ENCODE measurements at places on chromosomes 16 and 17. TPM values are rescaled to one million over a fixed set of nuclear protein-coding genes. Genes with fewer than 3 reads are reported as not detected.
A peak's percentile ranks its signal among the peaks of the same experiment; 100 is the strongest.

DNA sequence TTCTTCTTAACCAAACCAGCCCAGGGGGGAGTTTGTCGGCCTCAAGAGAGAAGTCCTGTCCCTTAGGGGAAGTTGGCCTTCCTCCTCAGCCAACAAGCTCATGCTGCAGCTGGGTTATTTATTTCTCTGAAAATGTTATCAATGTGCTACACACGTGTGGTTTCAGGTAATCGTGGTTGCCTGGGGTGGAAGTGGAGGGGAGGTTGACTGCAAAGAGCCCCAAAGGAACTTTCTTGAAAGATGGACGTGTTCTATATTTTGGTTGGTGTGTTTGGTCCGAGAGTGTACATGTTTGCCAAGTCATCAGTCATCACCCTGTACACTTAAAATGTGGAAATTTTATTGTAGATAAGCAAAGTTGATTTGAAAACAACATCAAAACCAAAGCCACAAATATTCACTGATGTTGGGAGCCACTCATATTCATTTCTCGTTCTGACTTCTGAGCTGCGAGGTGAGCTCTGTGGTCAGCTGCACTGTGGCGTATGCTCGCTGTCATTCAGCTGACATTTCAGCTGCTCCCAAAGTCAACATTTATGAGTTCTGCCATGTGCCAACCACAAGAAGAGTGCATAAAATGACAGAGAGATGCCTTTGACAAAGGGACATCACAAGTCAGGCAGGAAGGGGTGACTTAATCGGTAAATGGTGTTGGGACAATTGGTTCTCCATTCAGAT is 26.5 kb upstream of the ADGRG1 start:
- H3K4me3 ChIP-seq = no peak overlapping the region
- DNase-seq = no peak
- no peak overlapping the region for H3K27ac ChIP-seq
- no peaks in the 10 kb centered on the region for H3K36me3 ChIP-seq
- H3K27me3 ChIP-seq = peaks cover 9% of the 10 kb centered on the region

- DNase-seq = no peak
- H3K27me3 ChIP-seq = no peaks in the 10 kb centered on the region
- H3K4me1 ChIP-seq = no peaks in the 10 kb centered on the region
- H3K36me3 ChIP-seq = no peaks in the 10 kb centered on the region
- H3K4me3 ChIP-seq = no peak overlapping the region
These were observed 51.5 kb upstream of the HS3ST2 start for GRCh38 chr16:22762486-22762885.

DNA sequence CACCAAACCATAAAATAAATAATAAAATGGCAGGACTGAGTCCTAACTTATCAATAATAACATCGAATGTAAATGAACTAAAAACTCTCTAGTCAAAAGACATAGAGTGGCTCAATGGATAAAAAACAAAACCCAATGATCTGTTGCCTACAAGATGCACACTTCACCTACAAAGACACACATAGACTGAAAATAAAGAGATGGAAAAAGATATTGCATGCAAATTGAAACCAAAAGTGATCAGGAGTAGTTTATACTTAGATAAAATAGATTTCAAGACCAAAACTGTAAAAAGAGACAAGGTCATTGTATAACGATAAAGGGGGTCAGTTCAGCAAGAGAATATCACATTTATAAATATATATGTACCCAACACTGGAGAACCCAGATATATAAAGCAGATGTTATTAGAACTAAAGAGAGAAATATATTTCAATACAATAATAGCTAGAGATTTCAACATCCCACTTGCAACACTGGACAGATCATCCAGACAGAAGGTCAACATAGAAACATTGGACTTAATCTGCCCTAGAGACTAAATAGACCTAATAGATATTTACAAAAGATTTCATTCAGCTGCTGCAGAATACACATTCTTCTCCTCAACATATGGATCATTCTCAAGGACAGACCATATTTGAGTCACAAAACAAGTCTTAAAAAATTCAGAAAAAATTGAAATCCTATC is 29.8 kb downstream of the SLC47A2 start:
- no peaks in the 10 kb centered on the region for H3K27me3 ChIP-seq
- no peaks in the 10 kb centered on the region for H3K36me3 ChIP-seq
- H3K4me3 ChIP-seq = no peak overlapping the region
- H3K4me1 ChIP-seq = peaks cover 5% of the 10 kb centered on the region
- no peak overlapping the region for H3K27ac ChIP-seq

DNA sequence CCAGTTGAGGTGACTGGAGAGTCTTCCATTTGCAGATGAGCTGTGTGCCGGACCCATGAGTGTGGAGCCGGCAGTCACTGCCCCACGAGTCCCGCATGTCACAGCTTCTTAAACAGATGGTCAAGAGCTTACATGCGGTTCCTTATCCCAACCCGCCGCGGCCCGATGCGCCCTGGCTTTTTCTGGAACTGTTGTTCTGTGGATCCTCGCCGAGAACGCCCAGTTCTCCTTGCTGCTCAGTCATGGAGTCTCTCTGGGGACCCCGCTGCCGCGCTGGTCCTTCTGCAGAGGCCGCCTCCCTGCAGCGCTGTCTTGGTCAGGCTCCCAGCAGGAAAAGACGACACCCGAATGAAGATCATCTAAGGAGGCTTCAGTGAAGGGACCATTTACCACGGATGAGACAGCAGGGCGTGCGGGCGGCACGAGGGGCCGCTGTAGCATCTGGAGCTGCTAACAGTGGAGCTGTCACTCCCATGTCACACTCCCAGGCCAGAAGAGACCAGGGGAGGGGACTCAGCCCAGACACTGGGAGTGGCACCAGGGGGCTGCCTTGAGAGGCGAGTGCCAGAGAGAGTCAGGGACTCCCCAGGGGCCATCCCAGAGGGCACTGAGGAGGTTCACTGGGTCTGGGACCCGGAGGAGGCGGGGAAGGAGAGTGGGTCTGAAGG is 10.8 kb upstream of the LGALS3BP start:
- no peak overlapping the region for H3K27ac ChIP-seq
- H3K4me1 ChIP-seq = peaks cover 14% of the 10 kb centered on the region
- H3K27me3 ChIP-seq = no peaks in the 10 kb centered on the region
- H3K36me3 ChIP-seq = peaks cover 49% of the 10 kb centered on the region

- no peaks in the 10 kb centered on the region for H3K4me1 ChIP-seq
- no peak overlapping the region for H3K27ac ChIP-seq
- peak; percentile 45 for DNase-seq
- no peak overlapping the region for H3K4me3 ChIP-seq
These were observed 56.3 kb downstream of the ABCC12 start for GRCh38 chr16:48099455-48099854.

- no peak overlapping the region for H3K27ac ChIP-seq
- H3K4me1 ChIP-seq = no peaks in the 10 kb centered on the region
- no peaks in the 10 kb centered on the region for H3K27me3 ChIP-seq
- no peak for DNase-seq
These were observed 50.7 kb downstream of the CFDP1 start for GRCh38 chr16:75382611-75383010.

GRCh38 chr17:79699386-79700036 is 31.2 kb upstream of the ENPP7 start:
- H3K4me3 ChIP-seq = no peak overlapping the region
- DNase-seq = no peak
- peaks cover 38% of the 10 kb centered on the region for H3K27me3 ChIP-seq
- no peak overlapping the region for H3K27ac ChIP-seq
- no peaks in the 10 kb centered on the region for H3K36me3 ChIP-seq

GRCh38 chr17:2703606-2704005 is 8.0 kb downstream of the CLUH start:
- H3K4me1 ChIP-seq = no peaks in the 10 kb centered on the region
- no peak overlapping the region for H3K4me3 ChIP-seq
- DNase-seq = no peak
- no peaks in the 10 kb centered on the region for H3K27me3 ChIP-seq
- 0 out of 2 replicates have a peak, but pooled peaks cover 2% of the 10 kb centered on the region for H3K36me3 ChIP-seq
- no peak overlapping the region for H3K27ac ChIP-seq

GRCh38 chr17:55259684-55260111 is 5.1 kb upstream of the HLF start:
- peak overlapping the region; percentile 25 for H3K4me3 ChIP-seq
- H3K27me3 ChIP-seq = no peaks in the 10 kb centered on the region
- H3K27ac ChIP-seq = peak overlapping the region; percentile 56
- no peaks in the 10 kb centered on the region for H3K36me3 ChIP-seq
- peaks cover 12% of the 10 kb centered on the region for H3K4me1 ChIP-seq
- DNase-seq = peak; percentile 86

- H3K36me3 ChIP-seq = no peaks in the 10 kb centered on the region
- no peak overlapping the region for H3K27ac ChIP-seq
- H3K4me3 ChIP-seq = no peak overlapping the region
- DNase-seq = no peak
These were observed 7.1 kb upstream of the DCAF7 start for GRCh38 chr17:63542942-63543821.

- peak overlapping the region; percentile 97 for H3K4me3 ChIP-seq
- no peaks in the 10 kb centered on the region for H3K4me1 ChIP-seq
- no peaks in the 10 kb centered on the region for H3K36me3 ChIP-seq
- no peaks in the 10 kb centered on the region for H3K27me3 ChIP-seq
These were observed 1.2 kb upstream of the METTL9 start for GRCh38 chr16:21598206-21598605.

GRCh38 chr17:37476431-37477120 is 13.1 kb upstream of the DUSP14 start:
- peak; percentile 64 for DNase-seq
- H3K36me3 ChIP-seq = peaks cover 61% of the 10 kb centered on the region
- H3K27me3 ChIP-seq = no peaks in the 10 kb centered on the region
- peak overlapping the region; percentile 56 for H3K27ac ChIP-seq
- H3K4me3 ChIP-seq = no peak overlapping the region

DNA sequence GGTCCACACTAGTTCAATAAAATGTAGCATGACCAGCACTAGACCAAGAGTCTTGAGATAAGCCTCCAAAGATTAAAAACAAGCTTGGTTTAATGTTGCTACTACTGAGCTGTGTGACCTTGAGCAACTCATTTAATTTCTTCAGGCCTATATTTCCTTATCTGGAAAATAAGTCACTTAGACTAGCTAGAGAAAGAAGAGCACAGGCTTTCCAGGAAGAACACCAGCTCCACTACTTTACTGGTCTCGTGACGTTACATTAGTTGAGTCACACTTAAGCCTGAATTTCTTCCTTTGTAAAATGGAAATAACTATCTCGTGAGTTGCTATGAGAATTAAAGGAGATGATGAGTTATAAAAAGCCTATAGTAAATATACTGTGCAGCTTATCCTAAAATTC is 5.4 kb downstream of the HELZ start:
- no peaks in the 10 kb centered on the region for H3K4me1 ChIP-seq
- no peak overlapping the region for H3K4me3 ChIP-seq
- no peak overlapping the region for H3K27ac ChIP-seq
- no peak for DNase-seq
- peaks cover 39% of the 10 kb centered on the region for H3K36me3 ChIP-seq
- no peaks in the 10 kb centered on the region for H3K27me3 ChIP-seq

DNA sequence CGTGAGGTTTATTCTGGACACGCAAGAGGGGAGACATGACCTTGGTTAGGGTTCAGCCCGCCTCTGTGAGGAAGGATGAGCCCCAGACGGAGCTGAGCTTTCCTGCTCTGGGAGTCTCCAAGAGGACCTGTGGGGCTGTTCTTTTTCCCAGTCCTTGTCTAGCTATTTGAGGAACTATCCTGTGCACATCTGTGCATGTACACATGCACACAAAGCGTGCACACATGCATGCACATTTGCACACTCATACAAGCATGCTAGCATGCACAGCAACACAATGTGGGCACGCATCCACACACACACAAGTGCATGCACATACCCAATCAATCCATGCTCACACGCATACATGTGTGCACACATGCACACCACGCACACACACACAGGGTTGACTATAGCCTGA is 40.4 kb downstream of the ABCC6 start:
- no peak overlapping the region for H3K27ac ChIP-seq
- H3K4me3 ChIP-seq = no peak overlapping the region

The TMEM238L gene
- total RNA-seq = not detected

The VAT1L gene
- not detected for total RNA-seq

The ADGRG1 gene
- total RNA-seq = 0.53 TPM

The SPNS3 gene
- not detected for total RNA-seq

The PLXDC1 gene
- 0.06 TPM for total RNA-seq

The RNF135 gene
- total RNA-seq = 1.0 TPM

The MYH2 gene
- total RNA-seq = not detected

The UMOD gene
- total RNA-seq = not detected

DNA sequence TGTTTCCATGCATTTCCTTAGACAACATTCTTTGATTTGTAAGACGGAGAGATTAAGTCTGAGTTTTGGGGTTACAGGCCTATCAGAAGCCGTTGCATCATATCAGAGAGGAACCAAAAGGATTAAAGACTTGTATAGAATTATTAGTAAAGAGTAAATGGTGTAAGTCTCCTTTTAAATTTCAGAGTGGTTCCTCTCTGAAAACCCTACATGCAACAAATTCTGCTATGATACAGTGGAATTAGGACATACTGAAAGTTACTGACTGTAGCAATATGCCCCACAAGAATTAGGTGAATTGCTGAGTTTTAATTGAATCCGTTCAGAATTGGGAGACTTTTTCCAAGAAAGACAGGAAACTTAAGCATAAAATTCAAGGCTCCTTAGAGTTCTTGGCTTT is 221.6 kb downstream of the FTO start:
- H3K27ac ChIP-seq = no peak overlapping the region
- H3K27me3 ChIP-seq = no peaks in the 10 kb centered on the region
- no peak for DNase-seq
- H3K4me1 ChIP-seq = no peaks in the 10 kb centered on the region
- no peaks in the 10 kb centered on the region for H3K36me3 ChIP-seq

The LGALS9 gene
- 0.05 TPM for total RNA-seq

DNA sequence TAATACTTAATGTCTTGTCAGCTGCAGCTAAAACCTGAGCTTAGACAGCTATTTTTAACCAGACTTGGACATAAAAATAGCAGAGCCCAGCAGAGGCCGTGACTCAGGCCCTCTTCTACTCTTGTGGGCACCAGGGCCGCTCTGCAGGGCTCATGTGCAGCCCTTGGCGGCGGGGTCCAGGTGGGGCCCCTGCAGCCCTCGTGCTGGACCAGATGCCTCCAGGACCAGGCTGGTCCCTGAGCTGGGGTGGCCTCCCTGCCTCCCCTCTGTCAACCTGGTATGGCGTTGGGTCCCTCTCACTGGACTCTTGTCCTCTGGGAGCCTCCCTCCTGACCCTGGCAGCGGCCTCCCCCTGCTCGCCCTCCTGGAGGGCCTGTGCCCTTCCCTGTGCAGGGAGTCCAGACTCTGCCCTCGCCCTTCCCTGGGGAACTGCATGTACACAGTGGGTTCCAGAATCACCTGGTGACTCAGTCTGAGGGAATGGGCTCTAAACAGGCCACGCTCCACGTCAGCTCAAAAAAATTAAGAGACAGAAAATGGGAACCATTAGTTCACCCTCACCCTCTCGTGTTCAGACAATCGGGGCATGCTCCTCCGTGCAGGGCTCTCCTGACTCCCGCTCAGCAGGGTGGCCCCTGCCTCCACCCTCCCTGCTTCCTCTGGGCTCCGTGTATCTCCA is 9.7 kb downstream of the CDK5R1 start:
- peaks cover 6% of the 10 kb centered on the region for H3K4me1 ChIP-seq
- no peak for DNase-seq
- H3K27ac ChIP-seq = no peak overlapping the region
- H3K36me3 ChIP-seq = no peaks in the 10 kb centered on the region

The SMIM36 gene
- not detected for total RNA-seq
